ENCODE measurements at places on chromosomes 3 and 15.

DNA sequence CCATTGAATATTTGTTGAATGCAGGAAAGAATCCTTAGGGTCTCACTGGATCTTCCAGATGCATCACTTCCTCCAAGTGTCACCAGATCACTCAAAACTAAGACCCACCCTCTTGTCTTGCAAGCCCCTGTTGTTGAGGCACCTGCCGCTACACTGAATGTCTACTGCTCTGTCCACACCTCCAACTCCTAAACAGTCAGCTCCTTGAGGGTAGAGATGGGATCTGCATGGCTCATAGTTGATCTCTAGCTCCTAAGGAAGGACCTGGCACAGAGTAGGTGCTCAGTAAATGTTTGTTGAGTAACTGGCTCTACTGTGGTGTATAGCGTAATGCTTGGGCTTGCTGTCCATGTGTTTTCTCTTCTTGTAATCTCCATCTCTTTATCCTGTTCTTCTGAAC, 8.8 kb downstream of the SLC6A20 start:
- no peak for DNase-seq

- DNase-seq, result no peak
Measured at GRCh38 chr3:1830851-1831250, 267.8 kb upstream of the CNTN4 start.

DNA sequence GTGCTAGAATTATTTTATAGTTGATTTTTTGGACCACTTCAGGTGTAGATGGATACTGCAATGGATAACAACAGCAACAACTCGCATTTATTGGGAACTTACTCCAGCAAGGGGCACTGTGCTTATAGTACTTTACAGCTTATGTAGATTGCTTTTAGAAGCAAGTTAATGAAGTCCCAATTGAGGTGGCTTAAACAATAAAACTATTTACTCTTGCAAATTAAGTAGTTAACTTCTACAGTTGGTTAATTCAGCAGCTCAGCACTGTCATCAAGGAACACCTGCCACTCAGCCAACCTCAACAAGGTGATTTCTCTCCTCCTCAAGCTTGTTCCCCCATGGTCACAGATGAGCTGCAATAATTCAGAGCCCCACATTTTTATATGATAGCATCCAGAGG, 124.1 kb downstream of the RASA2 start:
- DNase-seq, result no peak

- DNase-seq, result peak; percentile 44
Measured at GRCh38 chr3:9067352-9067975, 104.2 kb upstream of the RAD18 start.

GRCh38 chr3:30988769-30989168, 94.3 kb upstream of the GADL1 start:
- no peak for DNase-seq

All from NCI-H1694 (cell line).